ENCODE measurements at places on chromosomes 11 and 22.

DNA sequence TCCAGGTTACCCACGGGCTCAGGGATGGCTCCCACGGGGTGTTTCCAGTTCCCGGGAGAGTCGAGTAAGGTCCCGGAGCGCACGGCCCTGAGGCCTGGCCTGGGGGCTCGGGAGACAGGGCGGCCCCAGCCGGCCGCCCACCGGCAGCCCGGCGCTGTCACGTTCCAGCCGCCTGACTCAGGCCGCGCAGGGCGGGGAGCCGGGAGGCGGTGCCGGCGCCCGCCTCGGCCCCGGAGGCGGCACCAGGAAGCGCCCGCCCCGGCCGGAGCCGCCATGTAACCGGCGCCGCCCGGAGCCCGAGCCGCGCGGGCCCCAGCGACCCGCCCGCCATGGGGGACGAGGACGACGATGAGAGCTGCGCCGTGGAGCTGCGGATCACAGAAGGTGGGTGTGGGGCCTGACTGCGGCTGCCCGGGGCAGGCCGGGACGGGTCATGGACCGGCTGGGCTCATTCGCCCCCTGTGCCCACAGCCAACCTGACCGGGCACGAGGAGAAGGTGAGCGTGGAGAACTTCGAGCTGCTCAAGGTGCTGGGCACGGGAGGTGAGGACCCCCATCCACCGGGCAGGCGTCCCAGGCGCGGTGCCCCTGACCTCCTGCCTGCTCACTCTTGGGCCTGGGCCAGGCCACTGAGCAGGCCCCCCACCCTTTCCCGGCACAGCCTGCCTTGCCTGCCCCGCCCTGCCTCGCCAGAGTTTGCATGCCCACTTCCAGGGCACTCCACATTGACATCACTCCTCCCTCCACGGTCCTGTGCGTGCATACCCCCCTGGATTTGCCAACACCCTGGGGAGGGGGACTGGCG is at the start of gene RPS6KA4:
Gene RPS6KA4 (plus strand): TSS at position 256 of the 805 bp plus-strand sequence. CDS start 74 bp downstream, at position 330.
- DNase-seq, result peak; percentile 63

GRCh38 chr11:113314389-113315301 is at the start of gene TTC12:
Gene TTC12 (plus strand): TSS chr11:113314583. CDS start chr11:113316258, 1,675 bp downstream.
- DNase-seq, result peak; percentile 95

DNA sequence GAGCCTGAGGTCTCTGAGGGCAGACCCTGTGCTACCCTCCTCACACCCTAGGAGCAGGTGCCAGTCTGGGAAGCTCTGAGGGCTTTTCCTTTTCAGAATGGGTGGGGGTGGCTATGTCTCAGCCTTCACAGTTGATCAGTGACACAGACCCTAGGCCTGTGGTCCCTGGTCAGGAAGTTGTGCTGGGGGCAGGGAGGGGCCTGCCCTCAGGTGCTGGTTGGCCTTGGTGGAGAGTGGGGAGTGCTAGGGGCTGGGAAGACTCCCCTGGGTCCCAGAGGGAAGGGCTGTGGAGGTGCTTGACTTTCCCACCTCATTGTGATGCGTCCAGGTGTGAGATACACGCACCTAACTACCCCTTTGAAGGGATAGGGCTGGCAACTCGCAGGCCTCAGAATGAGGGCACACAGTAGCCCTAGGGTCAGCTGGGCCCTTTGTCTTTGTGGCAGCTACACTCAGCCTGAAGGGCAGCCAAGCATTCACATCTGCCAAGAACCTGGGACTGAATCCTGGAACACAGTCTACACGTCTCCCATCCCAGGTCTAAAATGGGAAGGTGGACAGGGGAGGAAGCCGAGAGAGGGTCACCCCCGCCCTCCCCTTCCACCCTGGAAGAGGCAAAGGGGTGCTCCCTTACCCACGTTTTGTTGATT is 31.2 kb upstream of the ATXN10 start:
- DNase-seq, result no peak

DNA sequence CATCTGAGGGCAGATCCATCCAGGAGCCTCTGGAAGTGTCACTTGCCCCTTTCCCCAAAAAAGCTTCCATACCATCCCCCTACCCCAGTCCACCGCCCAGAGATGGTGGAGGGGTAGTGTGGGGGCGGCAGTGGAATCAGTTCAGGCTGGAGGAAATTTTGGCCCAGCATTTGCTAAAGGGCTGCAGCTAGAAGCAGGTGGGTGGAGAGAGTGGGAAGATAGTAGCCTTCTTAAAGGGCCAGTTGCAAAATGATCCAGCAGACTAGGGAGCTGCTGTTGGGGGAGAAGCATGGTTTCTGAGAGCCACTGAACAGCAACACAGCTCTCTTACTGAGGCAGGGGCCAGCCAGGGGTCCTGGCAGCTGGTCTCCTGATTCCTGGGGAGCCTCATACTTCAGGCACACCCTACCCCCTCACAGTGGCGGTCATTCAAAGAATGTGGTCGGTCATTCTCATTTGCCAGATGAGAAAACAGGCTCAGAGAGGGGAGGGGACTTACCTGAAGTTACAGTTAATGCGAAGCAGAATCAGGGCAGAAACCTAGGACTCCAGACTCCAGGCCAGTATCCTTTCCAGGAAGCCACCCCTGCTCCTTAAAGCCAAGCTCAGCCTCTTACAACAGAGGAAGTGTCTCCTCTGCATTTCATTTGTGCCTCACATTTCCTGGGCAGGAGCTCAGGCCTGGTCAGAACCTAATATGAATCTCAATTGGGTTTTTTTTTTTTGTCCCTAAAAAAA is 5.4 kb downstream of the SEC14L2 start:
- no peak for DNase-seq

GRCh38 chr11:131864228-131864627 is 493.8 kb downstream of the NTM start:
- no peak for DNase-seq

- no peak for DNase-seq
These were observed 150.9 kb upstream of the TTC12 start for GRCh38 chr11:113163291-113164030.

DNA sequence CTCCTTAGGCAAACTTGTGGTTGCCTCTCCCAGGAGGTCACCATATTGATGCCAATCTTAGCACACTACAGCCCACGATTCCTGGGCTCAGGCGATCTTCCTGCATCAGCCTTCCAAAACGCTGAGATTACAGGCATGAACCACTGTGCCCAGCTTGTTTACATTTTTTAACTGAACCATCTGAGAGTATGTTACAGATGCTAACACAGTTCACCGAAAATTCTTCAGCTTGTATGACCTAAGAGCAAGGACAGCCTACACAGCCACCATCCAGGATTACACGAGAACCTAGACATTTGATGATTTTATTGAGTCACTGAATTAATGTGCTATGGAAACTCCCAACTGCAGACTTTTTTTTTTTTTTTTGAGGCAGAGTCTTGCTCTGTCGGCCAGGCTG is 5.8 kb upstream of the LGALS1 start:
- DNase-seq, result no peak

DNA sequence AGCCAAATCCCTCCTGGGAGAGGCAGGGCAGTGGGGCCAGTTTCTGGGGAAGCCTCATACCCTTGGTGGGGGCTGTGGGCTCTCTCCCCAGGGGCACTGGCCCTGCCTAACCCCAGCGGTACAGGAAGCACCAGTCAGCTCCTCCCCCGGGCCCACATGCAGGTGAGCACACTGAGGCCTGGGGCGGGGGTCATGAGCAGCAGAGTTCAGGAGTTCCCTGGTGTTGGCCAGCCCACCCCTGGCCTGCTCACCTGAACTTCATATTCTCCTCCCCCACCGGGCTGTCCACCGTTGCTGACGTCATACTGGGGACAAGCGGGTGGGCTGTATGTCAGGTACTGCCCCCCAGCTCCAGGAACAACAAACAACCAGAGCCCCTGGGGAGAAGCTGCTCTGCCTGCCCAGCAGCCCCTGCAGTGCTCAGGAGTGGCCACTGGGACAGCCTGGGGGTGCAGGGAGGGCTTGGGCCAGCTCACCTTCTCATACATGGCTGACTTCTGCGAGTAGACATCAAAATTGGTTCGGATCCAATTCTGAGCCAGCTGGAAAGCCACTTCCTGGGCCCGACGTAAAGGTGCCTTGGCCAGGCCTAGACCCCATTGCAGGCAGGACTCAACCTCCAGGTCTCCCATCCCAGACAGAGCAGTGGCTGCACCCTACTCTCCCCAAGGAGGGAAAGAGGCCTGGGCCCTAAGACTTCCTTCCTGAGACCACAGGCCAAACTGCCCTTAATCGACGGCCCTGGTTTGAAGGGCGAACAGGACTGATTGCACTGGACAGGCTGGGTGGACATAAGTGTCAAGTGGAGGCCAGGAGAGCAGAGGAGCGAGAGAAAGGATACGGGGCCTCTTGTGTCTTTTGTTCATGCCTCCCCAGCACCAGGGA is 20.8 kb downstream of the TREH start:
- no peak for DNase-seq

DNA sequence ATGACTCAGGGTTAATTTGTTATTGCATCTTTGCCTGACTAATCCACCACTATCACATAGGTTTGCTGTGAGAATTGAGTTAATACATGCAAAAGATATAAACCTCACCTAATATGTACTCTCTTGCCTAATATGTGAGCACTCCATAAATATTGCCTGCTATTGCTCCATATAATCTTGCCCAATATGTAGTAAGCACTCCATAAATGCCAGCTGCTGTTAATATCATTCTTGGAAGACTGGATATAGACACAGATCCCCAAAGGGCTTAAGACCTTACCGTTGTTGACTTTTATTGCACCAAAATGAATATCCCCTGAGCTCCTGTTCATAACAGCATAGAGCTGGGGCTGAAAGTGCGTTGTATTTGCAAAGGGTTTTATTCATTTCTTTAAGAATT is 27.0 kb upstream of the LRRC55 start:
- no peak for DNase-seq

GRCh38 chr11:104343578-104343977 is 179.6 kb upstream of the PDGFD start:
- DNase-seq, result no peak

- no peak for DNase-seq
These were observed 423.9 kb upstream of the CHORDC1 start for GRCh38 chr11:90646706-90647105.

DNA sequence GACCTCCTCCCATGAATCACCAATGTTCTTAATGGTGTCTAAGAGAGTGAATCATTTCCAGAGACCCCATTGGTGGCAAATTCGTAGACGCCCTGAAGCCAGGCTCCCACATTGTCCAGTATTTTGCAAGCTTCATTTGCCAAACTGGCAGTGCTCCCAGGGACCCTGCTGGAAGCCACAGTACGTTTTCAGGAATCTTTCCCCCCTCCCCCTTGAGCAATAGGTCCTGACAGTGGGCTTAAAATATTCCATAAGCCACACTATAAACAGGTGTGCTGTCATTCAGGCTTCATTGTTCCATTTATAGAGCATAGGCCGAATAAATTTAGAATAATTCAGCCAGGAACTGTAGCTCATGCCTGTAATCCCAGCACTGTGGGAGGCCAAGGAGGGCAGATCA is 125.3 kb downstream of the MORC2 start:
- no peak for DNase-seq

Data from CD4-positive, alpha-beta T cell (primary cell).